ENCODE measurements at places on chromosomes 7 and 10.

DNA sequence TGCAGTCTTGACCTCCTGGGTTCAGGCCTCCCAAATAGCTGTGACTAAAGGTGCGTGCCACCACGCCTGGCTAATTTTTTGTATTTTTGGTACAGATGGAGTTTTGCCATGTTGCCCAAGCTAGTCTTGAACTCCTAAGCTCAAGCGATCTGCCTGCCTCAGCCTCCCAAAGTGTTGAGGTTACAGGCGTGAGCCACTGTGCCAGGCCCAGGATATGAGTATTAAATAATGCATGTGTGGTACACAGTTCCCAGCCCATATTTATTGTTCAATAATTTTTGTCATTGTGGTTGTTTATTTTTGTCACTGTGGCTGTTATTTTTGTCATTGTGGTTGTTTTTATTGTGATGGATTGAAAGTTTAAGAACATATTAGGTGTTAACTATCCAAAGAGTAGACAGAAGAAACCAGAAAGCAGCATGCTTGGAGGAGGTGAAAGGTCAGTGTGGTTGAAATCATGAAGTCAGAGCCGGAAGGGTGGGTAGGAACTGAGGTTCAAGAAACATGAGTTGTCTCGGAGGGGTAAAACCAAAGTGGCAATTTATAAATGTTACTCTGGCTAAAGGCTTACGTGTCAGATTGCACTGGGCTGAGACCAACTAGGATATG lies 45.0 kb downstream of the MRC1 start:
- DNase-seq = no peak

DNA sequence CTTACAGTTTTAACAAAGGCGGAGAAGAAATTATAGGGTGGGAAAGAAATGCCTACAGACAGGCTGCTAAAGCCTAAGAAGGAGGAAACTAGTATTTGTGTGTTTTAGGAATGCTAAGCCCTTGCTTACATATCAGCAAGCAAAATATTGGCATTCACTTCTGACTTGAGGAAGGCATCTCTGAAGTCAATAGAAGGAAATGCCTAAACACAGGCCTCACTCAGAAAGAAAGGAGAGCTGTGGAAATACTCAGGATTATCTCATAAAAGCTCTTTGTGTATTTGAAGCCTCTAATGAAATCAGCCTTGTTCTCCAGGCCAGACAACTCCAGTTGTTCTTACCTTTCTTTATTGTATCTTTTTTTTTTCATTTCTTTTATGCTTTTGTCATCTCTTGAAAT lies 158.0 kb downstream of the AUTS2 start:
- DNase-seq = no peak

- DNase-seq = no peak
Observed at GRCh38 chr10:97744405-97745035, 7.6 kb downstream of the ZFYVE27 start.

DNA sequence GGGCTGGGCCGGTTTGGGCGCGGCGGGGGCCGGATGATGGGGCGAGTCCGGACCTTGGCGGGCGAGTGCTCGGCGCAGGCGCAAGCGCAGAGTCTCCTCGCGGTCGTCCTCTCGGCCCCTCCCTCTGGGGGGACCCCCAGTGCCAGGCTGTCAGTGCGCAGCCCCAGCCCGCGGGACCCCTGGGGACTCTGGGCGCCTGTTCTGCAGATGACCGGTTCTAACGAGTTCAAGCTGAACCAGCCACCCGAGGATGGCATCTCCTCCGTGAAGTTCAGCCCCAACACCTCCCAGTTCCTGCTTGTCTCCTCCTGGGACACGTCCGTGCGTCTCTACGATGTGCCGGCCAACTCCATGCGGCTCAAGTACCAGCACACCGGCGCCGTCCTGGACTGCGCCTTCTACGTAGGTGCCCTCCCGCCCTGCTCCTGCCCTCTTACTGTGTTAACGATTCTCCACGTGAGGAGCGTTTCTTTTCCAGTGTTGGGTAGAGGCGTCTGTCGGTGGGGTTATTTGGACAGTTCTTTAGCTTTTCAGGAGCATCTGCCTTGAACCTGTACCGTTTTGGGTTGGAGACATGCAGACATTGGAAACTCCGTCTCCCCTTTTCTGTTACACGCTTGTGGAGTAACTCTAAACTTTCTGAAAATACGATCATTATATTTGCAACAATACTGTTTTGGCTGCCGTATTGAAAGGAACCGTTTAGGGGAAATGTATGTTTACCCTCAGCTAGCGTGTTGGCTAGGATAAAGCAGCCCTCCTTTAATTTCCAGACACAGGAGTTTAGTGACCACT lies 706 bp downstream of the BUB3 start:
- peak; percentile 38 for DNase-seq

GRCh38 chr10:97297556-97298222 lies 5.3 kb upstream of the ARHGAP19 start:
- DNase-seq = peak; percentile 20

DNA sequence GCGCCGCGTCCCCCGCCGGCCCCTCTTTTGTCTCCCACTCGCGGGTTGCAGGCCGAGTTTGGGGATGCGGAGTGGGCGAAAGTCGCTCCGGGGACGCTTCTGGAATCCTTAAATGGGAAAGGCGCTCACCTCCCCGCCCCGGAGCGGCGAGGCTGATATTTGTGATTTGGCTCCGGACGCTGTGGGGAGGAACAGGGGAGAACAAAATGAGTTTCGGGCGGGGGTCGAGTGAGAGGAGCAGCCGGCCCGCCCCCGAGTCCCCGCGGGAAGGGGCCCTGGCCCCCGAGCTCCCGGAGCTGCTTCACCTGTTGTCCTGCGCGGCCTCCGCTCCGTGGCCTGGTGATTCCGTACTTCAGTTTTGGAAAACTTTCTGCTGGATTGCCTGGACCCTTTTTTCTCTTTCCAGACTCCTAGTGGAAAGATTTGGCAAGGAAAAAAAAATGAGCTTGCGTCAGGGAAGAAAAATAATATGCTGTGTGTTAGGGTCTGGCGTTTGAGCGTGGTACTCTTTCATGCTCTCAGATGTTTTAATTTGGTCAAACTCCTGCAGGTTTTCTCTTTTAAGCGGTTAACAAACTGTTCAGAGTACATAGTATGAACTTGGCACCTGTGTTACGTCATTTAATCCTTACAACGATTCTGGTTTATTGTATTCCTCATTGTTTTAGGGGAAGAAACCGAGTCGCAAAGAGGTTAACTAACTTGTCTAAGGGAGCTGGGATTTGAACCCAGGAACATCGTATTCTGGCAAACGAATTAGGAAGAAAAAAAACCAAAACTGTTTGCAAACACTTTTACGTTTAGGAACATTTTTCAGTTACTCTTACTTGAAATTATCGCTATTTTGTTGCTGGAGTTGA lies 924 bp downstream of the BMPR1A start:
- DNase-seq = peak; percentile 21

DNA sequence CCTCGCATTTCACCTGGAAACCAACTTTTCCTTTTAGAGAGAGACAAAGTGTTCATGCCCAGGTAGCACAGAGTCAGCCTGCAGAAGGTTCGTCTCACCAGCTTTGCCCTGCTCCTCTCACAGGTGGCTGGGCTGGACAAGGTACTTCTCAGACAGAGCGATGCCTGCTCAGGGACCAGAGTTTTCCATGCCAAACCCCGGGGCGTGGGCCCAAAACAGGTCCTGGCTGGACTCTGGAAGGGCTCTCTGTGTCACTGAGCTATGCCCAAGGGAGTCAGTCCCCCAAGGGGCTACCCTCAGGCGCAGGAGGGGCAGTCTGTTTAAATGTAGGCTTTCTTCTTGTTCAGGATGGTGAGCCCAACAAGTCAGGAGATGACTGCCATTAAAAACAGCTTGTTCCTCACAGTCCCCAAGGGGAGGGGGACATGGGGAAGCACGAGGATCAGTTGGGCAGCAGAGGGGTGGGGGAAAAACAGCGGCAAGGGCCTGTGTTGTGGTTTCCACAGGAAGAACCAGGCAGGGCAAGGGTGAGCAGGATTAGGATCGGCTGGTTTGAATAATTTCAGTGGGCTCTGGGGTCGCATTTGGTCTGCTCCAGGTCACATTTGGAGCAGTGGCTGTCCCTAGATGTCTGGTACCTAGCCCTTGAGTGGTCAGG lies 55.5 kb upstream of the FIGNL1 start:
- DNase-seq = no peak

- DNase-seq = no peak
Observed at GRCh38 chr7:70599446-70600190, 532.3 kb upstream of the GALNT17 start.

DNA sequence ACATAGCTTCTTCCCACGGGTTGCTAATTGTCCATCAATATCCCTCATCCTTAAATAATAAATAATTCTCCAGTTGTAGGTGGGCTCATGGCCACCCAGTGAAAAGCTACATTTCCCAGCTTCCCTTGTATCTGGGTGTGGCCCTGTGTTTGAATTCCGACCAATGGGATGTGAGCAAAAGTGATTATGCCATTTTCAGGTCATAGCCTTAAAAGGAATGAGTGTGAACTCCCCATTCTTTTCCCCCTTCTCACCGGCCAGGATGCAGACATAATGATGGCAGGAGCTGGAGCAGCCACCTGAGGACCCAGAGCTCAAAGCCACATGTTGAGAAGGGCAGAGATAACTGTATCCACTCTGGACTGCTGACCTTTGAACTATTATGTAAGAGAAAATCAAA lies 30.3 kb upstream of the CALU start:
- no peak for DNase-seq

DNA sequence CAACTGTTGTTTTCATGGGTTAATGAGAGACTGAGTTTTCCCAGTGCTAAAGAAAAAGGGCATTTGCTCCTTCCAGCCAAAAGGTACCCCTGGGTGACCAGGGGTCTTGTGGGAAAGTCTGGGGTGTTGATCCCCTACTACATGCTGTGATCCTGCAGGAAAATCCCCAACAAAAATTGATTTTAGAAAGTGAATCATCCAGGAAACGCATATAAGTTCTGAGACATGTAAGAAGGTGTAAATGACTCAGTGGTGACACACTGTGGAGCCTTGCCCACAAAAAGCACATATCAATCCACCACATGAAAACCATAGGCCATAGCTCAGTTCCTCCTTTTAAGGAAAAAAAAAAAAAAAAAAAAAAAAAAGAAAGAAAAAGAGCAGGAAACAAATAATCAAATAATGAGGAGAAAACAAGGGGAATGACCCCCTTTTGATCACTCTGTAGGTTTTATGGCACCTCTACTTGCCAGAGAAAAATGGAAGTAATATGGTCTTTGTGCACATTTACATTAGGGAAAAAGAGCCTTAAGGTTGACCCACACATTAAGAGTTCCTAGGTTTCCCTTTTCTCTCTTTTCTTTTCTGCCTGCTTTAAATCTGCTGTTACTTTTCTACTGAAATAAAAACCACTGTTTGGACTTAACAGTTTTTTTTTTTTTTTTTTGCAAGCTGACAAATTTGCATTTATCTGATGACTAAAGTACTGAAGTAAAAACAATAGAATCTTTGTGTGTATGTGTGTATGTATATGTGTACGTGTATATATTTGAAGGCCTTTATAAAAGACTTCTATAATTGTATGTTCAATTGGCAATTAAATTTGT lies 386.0 kb downstream of the KIF20B start:
- DNase-seq = peak; percentile 95

DNA sequence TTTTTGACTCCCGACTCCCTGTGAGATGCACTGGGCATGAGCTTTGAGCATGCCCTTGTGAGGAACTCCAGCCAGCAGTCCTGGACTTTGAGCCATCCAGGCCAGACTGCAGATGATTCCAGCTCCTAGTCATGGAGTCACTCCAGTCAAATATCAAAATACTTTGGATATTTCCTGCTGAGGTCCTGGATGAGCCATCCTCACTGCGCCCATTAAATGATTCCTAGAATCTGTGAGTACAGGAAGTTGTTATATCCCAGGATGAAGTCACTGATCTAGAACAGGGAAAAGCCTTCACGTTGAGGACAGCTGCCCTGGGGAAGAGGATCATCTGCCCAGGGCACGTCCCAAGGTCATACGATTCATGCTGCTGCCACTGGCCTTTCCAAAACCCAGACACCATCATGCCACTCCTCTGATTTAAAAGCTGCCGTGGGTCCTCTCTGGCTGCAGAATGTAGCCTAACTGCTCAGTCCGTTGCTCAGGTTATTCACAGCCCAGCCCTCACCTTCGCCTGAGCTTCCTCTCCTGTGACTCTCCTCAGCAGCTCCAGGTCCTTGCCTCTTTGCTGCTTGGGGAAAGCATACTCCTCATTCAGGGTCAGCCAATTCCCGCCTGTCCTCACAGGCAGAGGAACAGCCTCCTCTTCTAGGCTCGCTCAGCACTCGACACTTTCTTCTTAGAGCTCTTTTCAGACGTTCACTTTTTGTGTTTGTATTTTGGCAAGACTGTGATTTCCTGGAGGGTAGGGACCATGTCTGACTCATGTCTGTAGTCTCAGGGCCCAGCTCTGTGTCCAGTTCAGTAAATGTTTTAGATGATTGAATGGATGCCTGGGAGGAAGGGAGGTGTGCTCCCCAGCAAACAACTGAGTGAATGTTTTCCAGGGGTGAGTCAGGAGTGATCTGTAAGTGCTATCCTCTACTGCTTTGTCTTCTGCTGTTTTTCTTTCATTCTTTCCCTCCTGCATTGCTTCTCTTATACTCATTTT lies 157.8 kb downstream of the SNX10 start:
- DNase-seq = no peak

GRCh38 chr7:26653430-26654399 lies 210.7 kb downstream of the SKAP2 start:
- no peak for DNase-seq

DNA sequence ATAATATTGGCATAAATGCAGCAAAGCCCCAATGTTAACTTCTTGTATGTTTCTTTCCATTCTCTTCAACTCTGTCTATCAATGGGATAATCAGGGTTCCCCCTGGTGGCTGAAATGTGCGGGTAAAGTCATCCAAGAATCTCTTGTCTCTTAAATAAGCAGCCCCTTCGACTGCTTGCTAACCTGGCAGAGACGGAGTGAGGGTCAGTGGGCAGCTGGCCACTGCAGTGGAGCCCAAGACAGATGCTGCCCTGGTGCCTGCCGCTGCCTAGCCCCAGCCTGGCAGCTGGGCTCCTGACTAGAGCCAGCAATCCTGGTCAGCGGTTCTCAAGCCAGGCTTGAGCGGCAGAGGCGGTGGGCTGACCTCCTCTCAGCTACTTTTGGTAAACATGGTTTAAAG lies 248.9 kb downstream of the COBL start:
- DNase-seq = peak; percentile 56

DNA sequence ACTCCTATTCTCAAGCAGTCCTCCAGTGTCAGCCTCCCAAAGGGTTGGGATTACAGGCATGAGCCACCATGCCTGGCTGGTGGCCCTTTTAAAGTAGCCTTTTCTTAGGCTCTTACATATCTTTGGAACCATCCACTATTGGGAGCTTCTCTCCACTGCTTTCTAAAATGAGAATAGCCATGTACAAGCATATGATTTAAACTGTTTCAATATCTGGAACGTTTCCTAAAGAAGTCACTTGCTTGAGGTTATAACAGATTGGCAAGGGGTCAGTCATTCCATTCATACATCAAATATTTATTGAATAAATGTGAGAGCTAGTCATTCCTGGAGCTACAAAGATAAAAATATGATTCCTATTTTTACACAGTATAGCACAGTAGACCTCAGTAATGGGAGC lies 97.4 kb upstream of the LRGUK start:
- DNase-seq = no peak

- no peak for DNase-seq
Observed at GRCh38 chr7:195830-196128, 3.4 kb downstream of the FAM20C start.

GRCh38 chr10:1882728-1883127 lies 145.4 kb upstream of the ADARB2 start:
- DNase-seq = no peak

GRCh38 chr10:125762692-125763648 lies 12.7 kb downstream of the MMP21 start:
- no peak for DNase-seq
